HT-29 (cell line): ENCODE measurements at places on chromosomes 5 and 9.

- DNase-seq: no peak
Observed at GRCh38 chr9:34145165-34145564, 18.7 kb upstream of the DCAF12 start.

GRCh38 chr5:143134269-143134668 is 269.2 kb downstream of the NR3C1 start:
- DNase-seq: no peak

- DNase-seq: no peak
Observed at GRCh38 chr5:97063251-97063650, 79.2 kb downstream of the LIX1 start.

GRCh38 chr5:128815201-128815600 is 150.1 kb upstream of the SLC27A6 start:
- DNase-seq: no peak

DNA sequence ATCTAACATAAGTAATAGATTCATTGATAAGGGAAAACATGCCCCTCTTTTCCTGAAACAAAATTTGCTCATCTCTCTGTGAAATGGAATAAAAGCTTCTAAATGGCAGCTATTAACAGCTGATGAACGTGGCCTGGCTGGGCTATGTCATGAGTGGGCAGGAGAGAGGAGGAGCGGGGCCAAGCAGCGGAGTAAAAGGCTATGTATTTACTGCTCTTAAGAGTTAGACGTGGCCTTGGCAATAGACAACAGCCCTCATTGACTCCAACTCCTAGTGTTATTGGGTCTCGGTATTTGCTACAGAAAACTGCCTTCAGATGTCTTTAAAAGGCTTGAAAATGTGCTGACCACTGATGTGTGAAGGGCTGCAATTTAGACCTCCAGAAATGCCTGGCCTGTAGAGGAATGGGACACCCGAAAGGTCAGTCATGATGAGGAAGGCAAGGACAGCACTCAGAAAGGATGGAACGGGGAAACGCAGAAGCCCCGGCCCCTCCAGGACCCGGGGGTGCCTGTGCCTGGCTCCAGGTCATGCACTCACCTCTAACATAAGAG is 116.8 kb downstream of the PDZD2 start:
- no peak for DNase-seq

- no peak for DNase-seq
Observed at GRCh38 chr5:14699159-14699558, 34.6 kb downstream of the OTULIN start.

DNA sequence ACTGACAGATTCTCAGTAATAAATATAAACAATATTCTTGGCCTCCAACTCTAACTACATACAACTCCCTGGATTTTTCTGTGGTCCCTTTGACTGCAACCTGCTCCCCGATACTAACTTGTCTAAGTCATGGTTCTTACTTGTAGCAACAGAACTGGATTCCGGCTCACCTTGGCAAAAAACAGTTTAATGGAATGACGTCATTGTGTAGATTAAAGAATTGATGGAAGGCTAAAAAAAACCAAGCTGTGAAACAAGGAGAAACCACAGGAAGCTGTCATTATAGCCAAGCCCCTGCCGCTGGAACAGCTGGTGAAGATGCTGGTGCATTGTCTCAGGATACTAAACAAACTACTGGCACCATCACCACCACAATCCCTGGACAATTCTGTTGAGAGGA is 11.4 kb upstream of the ADAMTS19 start:
- DNase-seq: no peak

- DNase-seq: no peak
Observed at GRCh38 chr5:151424892-151425523, 22.4 kb upstream of the SLC36A1 start.

DNA sequence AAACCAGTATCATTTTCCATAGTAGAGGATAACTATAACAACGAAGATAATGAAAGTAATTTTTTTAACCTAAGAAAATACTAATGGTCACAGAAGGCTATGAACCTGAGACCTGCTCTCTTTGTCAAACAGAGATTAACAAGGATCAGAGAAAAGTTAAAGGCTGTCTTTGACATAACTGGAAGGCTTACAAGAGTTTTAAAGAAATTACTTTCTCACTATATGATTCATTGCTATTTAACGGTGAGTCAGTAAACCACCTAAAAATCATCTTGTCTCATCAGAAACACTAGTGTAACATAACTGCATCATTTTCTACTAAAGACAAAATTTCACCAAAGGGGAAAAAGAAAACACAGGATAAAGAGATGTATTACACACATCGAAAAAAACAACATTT is 19.3 kb downstream of the MLANA start:
- DNase-seq: no peak

DNA sequence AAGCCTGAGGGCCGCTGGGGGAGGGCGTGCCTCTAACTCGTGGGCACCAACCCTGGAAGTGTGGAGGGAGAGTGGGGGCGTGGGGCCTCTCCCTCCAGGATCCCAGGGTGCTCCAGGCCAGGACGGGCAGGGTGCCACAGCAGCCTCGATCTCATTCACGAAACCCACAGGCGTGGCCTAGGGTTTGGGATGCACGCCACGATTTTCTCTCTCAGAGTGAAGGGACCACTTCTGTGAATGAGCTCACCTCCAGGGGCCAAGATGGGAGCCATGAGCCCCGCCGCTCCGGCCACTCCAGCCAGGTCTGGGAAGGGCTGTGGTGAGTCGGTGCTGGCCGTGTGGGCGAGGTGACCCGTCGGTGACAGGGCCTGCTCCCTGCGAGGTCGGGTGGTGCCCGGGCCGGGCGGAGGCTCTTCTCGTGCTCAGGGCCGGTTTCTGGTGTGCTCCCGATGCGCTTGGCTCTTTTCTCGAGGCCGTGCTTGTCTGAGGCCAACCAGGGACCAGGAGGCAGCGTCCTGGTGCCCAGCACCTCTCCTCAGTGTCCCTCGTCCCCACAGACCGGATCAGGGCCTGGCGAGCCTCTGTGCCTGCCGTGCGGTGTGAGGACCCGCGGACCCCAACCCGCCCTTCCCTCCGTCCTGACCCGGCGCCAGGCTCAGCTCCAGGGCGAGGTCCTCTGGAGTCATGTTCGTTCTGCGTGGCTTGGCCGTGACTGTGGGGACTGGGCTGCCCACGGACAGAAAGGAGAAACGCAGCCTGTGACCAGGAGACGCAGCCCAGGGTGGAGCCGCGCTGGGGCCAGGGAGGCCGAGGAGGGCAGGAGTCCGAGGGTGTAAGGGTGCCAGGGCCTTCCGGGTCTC is 31.0 kb downstream of the TPPP start:
- no peak for DNase-seq

- no peak for DNase-seq
Observed at GRCh38 chr5:54673523-54674225, 156.1 kb downstream of the SNX18 start.

DNA sequence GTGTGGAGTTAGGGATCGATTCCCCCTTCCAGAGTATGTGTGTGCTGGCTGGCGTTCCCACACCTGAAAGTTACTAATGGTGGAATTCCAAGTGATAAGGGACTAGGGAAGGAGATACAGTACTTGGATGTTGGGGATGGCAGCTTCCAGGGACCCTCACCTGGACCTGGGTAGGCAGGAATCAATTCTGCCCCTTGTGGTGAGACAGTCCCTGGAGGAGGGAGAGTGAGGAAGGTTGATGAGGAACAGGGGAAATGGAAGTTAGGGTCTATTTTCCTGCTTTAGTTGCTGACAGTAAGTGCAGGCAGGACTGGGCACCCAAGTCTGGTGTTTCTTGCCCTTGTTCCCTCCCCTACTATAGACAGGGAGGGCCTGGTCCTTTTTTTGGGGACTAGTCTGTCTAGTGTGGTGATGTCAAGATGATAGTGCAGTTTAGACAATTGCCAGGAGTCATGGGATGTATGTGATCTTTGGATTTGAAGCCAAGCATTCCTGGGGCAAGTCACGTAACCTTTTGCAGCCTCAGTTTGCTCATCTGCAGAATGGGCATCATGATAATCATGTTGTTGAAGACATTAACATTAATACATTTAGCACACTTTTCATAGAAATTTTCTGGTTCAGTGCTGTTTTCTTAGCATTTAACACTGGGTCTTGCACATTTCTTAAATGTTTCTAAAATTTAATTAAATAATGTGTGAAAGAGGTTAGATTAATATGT is 51.7 kb downstream of the DAB2IP start:
- DNase-seq: no peak

- peak; percentile 7 for DNase-seq
Observed at GRCh38 chr5:124887223-124887622, 140.8 kb upstream of the ZNF608 start.

DNA sequence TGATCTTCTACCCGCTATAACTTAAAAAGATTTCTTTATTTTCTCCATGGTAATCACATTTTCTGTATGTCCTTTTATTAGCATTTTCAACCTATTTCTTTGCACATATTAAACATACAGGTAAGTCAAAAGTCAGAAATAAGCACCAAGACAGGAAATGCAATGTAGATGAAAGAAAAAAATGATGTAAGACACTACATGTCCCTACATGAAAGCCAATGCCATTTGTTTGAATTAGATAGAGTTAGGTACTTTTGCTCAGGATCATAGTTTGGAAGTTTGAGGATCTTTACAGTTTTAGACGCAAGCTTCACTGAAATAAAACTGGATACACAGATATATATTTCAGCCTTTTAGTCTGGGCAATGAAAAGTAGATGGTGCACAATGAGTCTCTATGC is 453.1 kb upstream of the MEF2C start:
- DNase-seq: no peak

DNA sequence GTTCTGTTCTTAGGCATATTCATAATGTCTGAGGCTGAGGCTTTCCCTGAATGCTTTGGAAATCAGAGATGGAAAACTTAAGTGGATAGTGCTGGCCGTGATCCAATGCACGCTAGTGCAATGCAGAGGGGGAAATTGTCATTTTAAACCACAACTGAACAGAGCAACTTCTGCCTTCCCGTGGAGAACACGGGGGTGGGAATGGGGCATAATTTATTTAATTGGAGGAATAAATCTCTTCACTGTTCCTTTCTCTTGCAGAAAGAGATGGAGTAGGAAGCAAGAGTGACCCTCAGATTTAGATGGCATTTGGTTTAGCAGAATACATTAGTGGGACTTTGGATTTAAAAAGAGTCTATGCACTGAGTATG is 22.9 kb upstream of the NREP start:
- no peak for DNase-seq

DNA sequence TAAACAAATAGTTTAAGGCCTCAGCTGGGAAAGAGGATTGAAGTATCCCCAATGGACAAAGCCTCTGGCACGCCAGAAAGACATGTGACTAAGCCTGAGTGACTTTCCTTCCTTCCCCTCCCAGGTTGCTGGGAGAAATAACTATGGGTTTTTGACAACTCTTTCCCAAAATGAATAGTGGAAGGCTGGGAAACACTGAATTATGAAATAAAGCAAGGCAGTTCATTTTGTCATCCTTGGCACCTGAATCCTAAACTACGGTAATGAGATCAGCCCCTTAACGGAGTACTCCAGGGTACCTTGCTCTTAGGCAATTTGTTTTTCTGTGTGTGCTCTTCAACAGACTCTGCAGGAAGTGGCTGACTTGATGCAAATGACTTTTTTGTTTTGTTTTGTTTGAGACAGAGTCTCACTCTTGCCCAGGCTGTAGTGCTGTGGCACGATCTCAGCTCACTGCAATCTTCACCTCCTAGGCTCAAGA is 75.2 kb downstream of the LMNB1 start:
- DNase-seq: no peak

- no peak for DNase-seq
Observed at GRCh38 chr5:167219298-167219697, 1072.1 kb upstream of the WWC1 start.

GRCh38 chr5:97073420-97073819 is 69.0 kb downstream of the LIX1 start:
- DNase-seq: no peak

GRCh38 chr9:72041775-72042194 is 18.6 kb downstream of the C9orf57 start:
- DNase-seq: peak; percentile 84

DNA sequence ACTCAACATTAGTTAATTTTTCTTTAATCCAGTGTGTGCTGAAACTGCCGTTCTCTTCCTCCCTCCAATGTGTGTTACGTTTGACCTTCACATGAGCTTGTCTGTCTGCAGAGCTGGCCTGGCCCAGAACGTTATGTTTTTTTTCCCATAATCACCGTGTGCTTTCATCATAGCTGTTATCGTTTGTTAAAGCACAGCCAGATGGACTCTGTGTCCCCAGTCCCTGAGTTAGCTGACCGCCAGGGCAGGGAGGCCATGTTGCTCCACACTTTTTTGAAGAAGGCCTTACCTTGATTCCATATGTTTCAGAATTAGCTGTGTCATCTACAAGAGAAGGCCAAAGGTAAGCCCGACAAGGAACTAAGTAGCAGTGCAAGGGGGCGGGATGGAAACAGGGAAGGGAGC is 55.7 kb downstream of the HSD17B3 start:
- DNase-seq: no peak

DNA sequence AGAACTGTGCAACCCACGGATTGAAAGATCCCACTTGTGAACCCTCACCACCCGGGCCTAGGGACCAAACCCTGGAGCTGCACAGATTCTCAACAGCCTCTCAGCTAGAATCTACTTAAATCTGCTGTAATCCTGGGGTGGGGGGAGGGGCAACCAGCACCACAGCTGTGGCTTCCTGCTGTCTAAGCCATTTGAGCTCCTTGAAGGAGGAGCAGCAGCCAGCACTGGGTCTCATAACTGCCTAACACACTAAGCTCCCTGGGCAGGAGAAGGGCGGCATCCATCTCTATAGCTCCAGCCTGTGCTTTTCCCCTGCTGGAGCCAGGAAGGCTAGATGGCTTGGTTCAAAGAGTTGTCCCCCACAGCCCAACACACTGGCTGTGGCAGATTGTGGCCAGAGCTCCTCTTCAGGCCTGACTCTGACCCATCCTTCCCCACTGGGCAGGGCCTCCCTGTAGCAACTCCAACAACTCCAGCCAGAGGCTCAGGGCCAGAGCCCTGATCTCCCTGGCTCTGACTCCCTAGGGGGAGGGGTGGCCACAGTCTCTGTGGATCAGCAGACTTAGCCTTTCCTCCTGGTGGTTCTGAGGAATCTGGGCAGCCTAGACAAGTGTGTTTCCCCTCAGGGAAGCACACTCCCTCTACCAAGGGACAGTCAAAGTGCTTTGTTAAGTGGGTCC is 72.0 kb upstream of the C9orf72 start:
- no peak for DNase-seq

DNA sequence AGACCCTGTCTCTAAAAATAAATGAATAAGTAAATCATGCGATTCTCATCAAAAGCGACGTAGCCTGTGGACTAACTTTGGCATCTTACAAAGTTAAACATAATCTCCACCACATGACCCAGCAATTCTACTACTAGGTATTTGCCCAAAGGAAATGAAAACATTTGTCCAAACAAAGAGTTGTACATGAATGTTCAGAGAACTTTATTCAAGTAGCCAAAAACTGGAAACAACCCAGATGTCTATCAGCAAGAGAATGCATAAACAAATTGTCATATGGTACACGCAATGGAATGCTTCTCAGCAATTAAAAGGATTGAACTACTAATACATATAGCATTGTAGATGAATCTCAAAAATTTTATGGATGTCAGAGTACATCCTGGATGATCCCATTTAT is 82.6 kb downstream of the ADRB2 start:
- no peak for DNase-seq
